Esophagus muscularis mucosa (tissue), 4 donors: ENCODE measurements at places on chromosomes 4 and X. TPM values are rescaled to one million over a fixed set of nuclear protein-coding genes. Genes with fewer than 3 reads are reported as not detected.

DNA sequence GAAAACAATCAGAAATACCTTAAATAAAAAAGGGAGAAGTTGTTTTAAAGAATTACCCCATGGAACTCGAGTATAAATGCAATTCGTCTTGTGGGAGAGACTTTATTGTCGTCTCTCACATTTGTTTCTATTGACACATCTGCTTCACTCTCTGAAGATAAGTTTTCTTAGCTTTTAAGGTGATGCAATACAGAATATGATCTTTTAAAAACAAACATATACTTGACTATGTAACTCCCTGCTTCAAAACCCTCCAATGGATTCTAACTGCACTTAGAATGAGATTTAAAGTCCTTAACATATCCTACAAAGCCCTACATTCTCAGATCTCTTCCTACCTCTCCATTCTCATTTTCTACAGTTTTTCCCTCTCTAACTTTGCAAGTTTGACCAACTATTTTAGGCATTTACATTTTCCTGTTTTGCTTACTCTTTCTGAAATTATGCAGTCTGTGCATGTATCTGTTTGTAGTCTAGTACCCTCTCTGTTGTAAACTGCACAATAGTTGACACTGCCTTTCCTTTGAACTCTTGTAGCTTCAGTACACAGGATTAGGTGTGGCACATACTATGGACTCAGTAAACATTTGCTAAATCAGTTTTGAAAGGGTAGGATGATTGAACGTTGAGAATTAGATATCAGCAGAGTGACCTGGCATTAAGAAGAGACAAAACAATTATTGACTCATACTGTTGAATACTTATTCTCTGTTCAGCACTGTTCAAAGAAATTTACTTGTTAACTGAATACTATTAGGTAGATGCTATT is 59.8 kb downstream of the AGTR2 start:
- no peak for DNase-seq

DNA sequence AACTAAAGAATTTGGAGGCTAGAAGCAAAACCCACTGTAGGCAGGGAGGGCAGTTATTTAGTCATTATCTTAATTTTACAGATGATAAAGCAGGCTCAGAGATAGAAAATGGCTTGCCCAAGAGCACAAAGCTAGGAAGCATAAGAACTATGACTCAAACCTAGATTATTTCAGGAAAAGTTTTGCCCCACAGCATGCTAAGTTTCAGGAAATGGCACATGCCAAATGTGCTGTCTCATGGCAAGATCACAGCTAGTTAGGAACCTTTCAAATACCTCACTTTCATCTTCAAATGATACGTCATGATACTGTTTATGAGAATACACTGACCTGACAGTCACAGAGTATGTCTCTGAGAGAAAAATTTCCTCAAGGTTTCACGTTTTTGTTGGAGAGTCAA is 78.5 kb upstream of the SPANXC start:
- DNase-seq, result no peak

- no peak for DNase-seq
These were observed 85.0 kb upstream of the MYOZ2 start for GRCh38 chr4:119050527-119051090.

DNA sequence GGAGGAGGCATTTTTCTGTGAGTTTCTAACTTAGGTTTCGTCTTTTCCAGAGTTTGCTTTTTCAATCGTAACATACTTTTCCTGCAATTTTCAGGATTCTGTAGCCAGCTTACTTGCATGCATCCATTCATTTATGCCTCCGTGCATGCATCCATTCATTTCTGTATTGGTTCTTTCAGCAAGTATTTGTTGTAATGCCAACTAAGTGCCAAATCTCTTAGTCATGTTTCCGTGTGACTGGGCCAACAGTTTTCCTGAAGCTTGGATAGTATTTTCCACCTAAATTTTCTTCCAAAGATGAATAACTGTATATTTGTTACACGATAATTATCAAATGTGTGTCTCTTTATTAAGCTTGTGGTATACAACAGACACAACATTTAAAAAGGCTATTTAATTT is 41.5 kb downstream of the CBLL2 start:
- no peak for DNase-seq

- DNase-seq, result peak; percentile 53
These were observed at the start of gene CC2D2A for GRCh38 chr4:15469402-15470127. CC2D2A (plus strand) TSS chr4:15469882; CDS start chr4:15475933, 6,051 bp downstream.

Gene FGFBP1
- not detected for total RNA-seq

- no peak for DNase-seq
These were observed 652 bp upstream of the KLKB1 start for GRCh38 chr4:186226521-186227189.

DNA sequence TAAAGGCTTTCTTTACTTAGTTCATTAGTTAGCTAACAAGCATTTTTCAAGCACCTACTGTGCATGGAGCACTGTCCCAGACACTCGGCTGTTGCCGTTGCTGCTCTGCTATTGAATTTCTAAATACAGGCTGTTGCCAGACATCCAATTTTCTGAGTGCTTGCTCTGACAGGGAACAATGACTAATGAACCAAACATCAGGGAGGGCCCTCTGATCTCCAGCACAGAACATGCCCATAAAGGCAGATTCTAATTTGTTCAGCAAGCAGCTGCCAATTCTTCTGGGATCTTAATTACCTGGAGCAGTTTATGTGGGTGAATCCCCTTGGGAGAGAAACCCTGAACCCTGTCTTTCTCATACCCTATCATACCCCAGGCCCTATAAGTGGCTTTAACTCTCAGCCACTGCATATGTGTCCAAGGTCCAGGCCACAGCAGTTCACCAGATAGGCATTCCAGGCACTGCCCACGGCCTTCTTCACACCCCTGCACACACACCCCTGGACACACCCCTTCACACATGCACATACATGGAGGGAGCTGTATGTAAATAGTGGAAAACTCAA is 27.9 kb downstream of the TSC22D3 start:
- DNase-seq, result no peak

- DNase-seq, result no peak
These were observed 85.4 kb downstream of the CBR4 start for GRCh38 chr4:168924667-168925066.

Gene UCHL1
- total RNA-seq, result 46.7 TPM

Gene CPE
- total RNA-seq, result 116 TPM

- DNase-seq, result no peak
These were observed 32.1 kb downstream of the TMEM131L start for GRCh38 chr4:153497988-153498967.

Gene ATOH1
- total RNA-seq, result not detected

DNA sequence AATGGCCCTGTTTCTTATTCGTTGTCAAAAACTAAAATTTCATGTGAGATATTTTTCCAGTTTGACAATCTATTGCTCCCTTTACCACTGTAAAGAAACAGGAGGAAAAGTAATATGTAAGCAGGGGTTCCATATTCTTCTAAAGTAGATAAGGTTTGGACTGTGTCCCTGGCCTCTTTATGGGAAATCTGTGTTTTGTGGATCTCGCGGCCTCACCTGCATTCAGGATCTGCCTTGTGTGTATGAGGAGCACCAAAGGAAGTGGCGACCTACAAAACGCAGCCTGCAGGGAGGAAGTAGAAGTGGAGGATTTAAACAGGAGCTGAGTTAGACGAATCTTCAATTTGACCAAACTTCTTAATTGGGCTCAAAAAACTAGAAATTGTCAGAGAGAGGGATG is 67.0 kb downstream of the RASGEF1B start:
- no peak for DNase-seq

Gene PAGE2B
- not detected for total RNA-seq

DNA sequence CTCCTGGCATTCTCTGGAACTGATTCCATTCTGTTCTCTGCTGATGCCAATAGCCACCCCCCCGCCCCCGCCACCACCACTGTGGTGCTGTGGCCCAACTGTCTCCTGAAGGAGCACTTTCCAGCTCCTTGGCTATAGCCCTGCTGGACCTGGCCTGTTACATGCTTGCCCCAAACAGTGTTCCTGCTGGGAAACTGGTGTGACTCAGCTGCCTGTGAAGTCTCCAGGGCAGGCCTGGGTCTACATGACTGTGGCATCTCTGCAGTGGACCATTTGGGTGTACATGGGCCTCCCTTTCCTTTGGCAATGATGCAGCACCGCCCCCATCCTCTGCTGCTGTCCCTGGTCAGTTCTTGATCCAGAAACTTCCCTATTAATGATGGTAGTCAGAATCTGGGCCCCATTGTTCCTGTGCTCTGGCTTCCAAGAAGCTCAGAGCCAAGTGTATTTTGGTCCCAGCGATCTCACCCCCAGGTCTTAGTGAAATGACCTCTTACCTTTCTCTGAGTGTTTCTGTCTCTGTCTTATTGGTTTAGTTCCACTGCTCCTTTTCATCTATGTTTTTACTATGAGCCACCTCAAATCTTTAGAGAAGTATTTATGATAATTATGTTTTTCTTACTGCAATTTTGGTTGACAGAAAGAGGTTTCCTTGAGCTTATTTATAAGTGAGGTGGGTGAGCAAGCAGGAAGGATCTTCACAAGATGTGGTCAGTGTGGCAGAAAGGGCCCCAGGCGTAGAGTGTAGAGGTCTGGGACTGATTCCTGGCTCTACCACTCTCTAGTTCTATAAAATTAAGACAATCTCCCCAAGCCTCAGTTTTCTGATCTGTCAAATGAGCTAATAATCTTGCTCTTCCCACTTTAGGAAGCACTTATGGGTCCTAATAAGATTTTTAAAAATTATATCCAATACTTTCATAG is 210.7 kb upstream of the EOLA2 start:
- peak; percentile 17 for DNase-seq

Gene GABRG1
- total RNA-seq, result not detected

- no peak for DNase-seq
These were observed 35.4 kb upstream of the SPP1 start for GRCh38 chr4:87939978-87940690.

DNA sequence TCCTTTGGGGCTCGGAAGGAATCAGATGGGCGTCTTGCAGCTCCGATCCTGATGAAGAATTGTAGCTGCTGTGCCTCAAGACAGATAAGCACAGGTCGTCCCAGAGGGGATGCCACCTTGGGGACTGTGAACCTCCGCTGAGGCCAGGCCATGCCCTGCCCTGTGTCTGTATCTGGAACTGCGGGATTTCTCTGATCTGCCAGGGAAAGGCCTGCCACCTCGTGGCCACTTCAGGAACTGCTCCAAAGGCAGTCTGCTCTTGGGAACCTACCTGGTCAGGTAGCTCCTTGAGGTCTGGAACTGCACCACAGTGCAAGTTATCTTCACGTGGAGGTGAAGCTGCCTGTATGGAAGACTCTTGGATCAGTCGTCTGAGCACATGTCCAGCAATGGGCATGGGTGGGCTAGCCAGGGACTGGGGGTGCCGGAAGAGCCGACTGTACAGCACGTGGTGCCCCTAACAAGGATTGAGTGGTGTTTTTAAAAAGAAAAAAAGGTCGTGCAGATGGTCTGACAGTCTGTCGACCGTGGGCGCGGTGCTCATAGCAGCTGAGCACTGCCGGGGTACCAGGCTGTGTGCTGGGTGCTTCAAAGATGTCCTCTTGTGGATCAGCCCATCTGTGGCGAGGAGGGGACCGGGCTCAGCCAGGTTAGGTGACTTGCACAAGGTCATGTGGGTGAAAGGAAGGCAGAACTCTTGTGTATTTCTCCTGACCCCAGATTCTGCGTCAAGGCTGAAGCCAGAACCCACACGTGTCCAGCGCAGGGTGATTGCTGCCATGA is 3.1 kb upstream of the GRPEL1 start:
- DNase-seq, result peak; percentile 95

- no peak for DNase-seq
These were observed 469.2 kb upstream of the DIPK2B start for GRCh38 chrX:45669715-45670340.

- no peak for DNase-seq
These were observed at the start of gene KLHL2 for GRCh38 chr4:165207431-165208220. KLHL2 (plus strand) TSS chr4:165207561; CDS start chr4:165207877, 316 bp downstream.

Gene STATH
- not detected for total RNA-seq

- DNase-seq, result no peak
These were observed 270.1 kb upstream of the ARSJ start for GRCh38 chr4:114249561-114249960.

DNA sequence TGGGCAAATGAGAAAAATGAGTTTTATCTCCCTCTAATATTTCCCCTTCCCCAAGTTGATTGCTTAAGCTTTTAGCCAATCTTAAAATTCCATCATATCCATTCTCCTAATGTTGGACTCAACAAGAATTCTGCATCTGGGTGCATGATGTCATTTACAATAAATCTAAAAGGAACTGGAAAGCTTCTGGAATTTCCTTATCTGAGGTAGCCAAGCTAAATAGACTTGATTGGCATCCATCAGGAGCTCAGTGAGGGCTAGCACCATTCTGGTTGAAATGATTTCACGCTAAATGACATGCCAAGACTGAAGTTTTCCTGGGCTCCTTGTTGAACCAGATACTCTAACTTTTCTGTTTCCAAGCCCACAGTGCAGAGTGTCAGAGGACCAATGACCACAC is 110.3 kb upstream of the SCML1 start:
- DNase-seq, result no peak

Gene CITED1
- total RNA-seq, result 0.45 TPM

GRCh38 chr4:77496457-77496856 is 109.2 kb upstream of the CXCL13 start:
- no peak for DNase-seq

Gene PGRMC1
- total RNA-seq, result 146 TPM

DNA sequence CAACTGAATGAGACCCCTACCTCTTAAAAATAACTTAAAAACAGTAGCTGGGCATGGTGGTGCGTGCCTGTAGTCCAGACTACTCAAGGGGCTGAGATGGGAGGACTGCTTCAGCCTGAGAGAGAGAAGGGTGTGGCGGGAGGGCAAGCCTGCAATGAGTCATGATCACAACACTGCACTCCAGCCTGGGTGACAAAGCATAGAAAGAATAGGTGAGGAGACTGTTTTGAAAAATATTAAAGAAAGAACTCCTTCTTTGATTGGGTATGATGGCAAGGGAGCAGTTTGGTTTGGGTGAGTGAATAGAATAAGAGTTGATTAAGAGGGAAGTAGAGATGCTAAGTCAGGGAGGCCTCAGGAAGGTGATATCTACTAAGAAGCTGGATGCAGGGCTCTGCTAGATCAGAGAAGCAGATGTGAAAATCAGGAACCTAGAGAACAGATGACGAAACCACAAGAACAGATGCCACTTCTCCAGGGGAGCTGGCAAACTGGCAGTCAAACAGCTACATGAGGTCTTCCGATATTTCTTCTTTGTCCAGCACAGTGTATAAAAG is 318.6 kb downstream of the OPHN1 start:
- no peak for DNase-seq

DNA sequence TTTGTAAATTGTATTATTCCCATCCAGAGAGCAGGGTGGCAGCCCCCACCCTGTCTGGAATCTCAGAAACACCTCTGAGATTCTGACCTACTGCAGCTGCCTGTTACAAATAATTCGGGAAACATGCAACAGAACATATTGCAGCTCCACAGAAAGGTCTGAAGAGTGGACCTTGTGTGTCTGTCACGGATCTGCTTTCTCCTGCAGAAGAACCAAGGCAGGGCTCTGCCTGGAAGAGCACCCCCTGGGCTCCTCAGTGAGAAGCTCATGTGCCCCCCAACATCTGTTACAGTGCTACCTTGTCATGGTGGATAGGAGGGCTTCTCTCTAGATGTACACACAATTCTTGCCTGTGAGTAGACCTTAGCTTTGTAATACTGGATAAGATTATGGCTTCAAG is 286.6 kb upstream of the GATB start:
- DNase-seq, result peak; percentile 87

DNA sequence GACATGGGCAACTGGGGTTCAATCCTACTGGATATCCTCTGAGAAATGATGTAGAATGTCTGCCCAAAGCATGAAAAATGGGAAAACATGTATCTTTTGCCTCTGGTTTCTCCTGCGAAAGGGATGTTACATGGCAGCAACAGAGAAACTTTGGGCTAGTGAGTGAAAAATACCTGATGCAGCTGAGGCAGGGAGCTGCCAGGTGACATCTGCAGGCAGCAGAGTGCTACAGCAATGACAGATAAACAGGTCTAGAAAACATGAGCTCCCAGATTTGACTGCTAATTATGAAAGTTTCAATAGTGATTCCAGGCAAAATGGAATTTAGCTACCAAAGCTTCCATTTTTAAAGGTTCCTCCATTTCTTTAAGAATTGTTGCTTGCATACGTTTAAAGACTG is 4.8 kb upstream of the CXCL1 start:
- no peak for DNase-seq
